ENCODE measurements at places on chromosomes 12 and 14.

- DNase-seq: no peak
Measured at GRCh38 chr12:128856035-128856790, 2.9 kb downstream of the GLT1D1 start.

- no peak for DNase-seq
Measured at GRCh38 chr12:117897372-117898161, 71.2 kb downstream of the KSR2 start.

DNA sequence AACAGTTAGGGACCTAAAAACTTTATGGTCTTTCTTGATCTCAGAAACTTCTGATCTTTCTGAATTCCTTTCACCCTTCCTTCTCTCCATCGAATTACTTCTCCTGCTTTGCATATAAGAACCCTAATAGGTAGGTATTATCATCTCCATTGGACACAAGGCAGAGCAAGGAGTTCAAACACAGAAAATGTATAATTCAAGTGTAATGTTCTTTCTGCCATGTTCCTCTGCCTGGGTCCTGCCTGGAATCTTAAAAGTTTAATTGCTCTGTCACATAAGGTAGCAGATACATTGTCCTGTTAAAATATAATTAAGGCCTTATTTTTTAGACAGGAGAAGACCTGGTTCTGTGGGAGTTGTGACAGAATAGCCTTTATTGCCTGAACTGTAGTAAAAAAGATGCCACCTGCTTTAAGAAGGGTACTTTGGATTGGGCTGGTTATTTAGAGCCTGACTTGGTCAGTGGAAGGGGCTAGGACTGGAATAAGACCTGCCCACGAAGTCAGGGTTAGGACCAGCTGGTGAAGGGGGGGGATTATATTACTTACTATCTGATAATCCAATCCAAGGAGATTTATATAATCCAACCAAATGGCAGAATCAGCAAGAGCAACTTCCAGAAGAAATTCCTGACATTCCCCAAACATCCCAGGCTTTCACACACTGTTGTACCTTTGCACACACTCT is 10.4 kb downstream of the G2E3 start:
- no peak for DNase-seq

GRCh38 chr14:76067536-76067935 is 82.0 kb downstream of the IFT43 start:
- DNase-seq: no peak

DNA sequence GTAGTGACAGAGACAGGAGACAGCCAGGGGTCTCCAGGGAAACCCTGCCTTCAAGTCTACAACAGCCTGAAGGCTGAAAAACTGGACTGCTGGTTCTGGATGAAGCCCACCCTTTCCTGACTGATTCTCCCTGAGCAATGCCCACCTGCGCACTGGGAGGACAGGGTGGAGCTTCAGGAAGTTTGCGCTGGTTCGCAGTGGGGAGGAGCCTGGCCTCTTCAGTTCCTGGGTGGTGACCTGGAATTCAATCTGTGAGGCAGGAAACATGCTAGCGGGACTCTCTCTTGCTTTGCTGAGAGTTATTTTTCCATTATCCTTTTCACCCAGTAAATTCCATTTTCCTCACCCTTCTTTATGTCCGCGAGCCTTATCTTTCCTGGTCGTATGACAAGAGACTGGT is 600.8 kb downstream of the TRHDE start:
- no peak for DNase-seq

- no peak for DNase-seq
Measured at GRCh38 chr12:95613021-95613420, 61.7 kb upstream of the USP44 start.

- DNase-seq: no peak
Measured at GRCh38 chr14:63200767-63201166, 3.5 kb upstream of the RHOJ start.

DNA sequence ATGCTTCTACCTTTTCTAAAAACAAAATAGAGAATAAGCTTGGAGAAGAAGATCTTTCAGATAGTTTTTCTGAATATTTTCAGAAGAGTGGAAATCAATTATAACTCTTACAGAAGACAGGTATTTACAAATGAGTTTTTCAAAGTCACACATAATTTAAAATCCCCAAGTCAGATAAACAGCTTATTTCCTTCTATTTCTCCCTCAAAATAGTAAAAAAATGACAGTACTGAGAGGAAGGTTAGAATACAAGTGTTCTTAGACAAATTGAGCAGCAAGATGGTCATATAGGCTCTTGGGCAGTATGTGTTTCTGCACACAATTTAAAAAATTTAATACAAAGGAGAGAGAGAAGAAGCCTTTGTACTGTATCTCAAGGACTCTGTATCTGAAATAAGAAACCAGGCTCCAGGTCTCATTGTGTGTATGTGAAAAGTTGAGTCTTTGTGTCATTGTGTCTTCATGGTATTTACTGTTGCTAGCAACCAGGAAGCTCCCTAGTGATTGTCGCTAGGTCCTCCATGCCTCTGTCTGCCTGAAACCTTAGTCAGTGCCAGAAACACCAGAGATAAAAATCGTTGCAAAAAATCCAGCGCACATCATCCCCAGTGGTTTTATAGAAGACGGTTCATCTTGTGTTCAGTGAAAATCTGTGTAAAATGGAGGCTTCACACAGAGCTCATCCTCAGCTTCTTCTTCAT is 12.9 kb upstream of the TUBA1A start:
- no peak for DNase-seq

- no peak for DNase-seq
Measured at GRCh38 chr14:92990456-92991430, 67.8 kb downstream of the CHGA start.

DNA sequence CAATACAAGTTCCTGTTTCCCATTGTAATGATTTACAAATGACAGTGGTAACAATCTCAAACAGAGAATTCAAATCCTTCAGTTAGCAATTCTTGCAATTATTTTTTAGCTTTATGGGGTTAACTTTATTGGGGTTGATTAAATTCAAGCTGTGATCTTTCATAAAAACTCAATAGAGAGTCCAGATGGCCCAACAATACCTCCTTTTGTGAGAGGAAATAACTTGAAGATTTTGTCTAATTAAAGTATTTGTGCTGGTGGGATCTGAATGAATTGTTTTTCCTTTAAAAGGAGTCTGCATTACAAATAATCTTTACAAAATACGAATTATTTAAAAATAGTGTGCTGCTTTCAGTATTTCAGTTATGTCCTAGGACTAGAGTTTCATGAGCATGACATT is 4.4 kb upstream of the ARHGAP5 start:
- no peak for DNase-seq

GRCh38 chr14:99752486-99753121 is 40.6 kb upstream of the EML1 start:
- no peak for DNase-seq

DNA sequence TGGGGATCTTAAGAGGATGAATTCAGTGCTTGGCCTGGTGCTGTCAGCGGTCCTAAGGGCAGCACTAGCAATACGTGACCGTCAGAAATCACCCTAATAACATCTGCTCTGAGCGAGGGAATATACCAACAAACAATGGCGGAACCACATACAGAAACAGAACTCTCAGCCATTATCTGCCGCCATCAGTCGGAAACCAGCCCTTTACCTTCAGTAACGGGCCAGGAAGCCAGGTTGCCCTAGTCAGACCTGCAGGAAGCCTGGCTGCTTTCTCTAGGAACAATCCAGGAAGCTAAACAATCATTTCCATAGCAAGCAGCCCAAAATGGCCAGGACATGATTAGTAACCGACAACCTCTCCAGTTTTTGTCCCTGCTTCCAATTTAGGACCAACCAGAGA is 5.6 kb downstream of the CDCA4 start:
- no peak for DNase-seq

DNA sequence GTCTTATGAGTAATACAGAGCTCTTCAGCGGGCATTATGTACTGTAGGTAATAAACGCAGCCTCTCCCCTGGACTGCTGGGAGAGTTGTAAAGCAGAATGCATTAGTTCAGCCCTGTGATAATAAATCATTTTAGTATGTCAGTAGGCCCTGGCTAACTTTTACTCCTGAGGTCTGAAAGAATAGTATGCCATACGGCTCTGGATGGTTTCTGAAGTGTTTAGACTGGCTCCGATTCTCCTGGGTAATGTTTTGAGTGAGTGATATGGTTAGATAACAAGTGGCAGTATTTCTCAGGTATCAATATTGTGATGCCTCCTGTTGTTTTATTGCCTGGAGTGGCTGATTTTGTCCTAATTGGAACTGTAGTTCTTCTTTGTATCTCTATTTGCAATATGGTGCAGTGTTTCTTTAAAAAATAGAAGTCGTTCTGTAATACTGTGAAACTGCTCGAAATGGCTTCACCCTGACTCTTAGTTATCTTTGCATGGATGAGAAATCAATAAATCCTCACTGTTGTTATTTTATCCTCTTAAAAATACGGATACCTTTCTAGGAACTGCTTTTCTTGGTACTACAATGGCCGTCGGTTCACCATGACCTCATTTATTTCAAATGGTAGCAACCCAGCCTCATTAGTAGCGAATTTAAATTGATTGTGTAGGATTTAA is 100.2 kb downstream of the PDZRN4 start:
- no peak for DNase-seq

GRCh38 chr14:72013721-72014345 is 81.6 kb downstream of the RGS6 start:
- DNase-seq: no peak

GRCh38 chr12:117393656-117394055 is 32.2 kb upstream of the NOS1 start:
- DNase-seq: no peak

DNA sequence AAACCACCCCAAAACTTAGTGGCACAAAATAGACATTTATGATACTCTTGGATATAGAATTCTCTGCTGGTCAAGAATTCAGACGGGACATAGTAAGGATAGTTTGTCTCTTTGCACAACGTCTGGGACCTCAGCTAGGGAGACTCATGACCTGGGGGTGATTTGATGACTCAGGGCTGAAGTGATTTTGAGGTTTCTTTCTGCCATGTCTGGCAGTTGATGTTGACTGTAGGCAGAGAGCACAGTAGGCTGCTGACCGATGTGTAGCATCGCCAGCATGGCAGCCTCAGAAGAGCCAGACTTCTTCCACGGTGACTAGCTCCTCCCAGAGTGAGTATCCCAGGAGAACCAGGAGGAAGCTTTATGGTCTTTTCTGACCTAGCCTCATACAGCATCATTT is 88.9 kb upstream of the FRMD6 start:
- no peak for DNase-seq

DNA sequence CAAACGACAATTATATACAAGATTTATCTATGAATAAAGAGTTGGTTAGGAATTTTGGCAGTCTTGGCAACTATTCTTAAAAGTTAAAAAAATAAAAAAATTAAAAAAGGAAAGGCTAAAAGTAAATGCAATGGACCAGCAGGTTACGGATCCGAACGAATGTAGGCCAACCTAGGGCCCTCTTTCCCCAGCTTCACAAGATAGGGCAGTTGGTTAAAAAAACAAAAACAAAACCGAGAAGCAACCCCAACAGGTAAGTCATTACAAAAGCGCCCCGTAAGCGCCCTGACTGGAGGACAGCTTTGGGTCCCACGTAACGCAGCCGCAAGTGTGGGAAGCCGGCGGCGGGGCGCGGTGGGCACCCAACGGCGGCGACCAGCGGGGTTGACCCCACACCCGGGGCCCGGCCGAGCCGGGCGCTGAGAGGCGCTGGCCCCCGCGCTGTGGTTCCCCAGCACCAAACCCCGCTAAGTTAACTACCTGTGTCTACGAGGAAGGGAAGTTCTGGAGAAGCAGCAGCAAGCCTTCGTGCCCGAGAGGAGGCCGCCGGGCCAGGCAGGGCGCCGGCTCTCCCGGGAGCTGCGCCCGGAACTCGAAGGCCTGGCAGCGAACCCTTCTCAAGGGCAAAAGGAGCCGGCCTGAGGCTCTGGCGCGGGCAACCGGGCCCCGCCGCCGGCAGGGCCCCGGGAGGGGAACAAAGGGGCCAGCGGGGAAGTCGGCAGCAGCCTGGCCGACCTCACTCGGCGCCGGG is 882 bp downstream of the HECTD1 start:
- DNase-seq: peak; percentile 38

- DNase-seq: no peak
Measured at GRCh38 chr12:59268295-59268809, 327.5 kb upstream of the SLC16A7 start.

GRCh38 chr12:47068539-47068938 is 10.9 kb upstream of the PCED1B start:
- DNase-seq: no peak

GRCh38 chr12:119964123-119964522 is 24.9 kb upstream of the BICDL1 start:
- DNase-seq: no peak

DNA sequence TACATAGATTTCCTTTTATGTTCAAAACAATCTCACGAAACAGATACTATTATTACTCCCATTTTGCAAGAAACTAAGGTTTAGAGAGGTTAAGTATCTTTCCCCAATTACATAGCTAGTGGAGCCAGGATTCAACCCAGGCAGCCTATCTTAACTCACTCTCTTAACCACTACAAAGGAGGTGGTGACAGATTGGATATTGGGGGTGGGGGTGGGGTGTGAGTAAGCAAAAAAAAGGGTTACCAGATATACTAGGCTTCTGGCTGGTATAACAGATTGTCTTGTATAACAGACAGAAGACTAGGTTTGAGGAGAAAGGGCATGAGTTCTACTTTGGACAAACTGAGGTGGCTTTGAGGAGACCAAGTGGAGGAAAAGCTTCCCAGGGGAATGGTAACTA is 2.1 kb downstream of the GMFB start:
- no peak for DNase-seq

DNA sequence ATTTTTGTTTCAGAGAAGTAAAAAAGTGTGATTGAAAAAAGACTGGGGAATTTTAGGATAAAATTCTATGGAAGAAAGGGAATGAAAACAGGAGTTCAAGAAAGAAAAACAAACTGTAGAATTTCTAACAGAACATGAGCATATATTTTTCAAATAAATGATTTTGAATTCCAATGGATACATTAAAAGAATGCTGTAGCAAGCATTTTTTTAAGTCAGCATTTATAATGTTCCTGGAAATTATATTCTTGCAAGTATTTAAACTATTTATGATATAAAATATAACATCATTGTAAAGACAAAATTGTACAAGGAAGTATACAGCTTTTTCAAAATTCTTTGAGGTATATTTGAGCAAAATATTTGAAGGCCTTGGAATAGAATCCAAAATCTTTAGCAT is 450.7 kb downstream of the AEBP2 start:
- DNase-seq: no peak

- no peak for DNase-seq
Measured at GRCh38 chr12:28824849-28825248, 324.2 kb upstream of the FAR2 start.

GRCh38 chr14:55704654-55705053 is 124.6 kb downstream of the KTN1 start:
- no peak for DNase-seq

DNA sequence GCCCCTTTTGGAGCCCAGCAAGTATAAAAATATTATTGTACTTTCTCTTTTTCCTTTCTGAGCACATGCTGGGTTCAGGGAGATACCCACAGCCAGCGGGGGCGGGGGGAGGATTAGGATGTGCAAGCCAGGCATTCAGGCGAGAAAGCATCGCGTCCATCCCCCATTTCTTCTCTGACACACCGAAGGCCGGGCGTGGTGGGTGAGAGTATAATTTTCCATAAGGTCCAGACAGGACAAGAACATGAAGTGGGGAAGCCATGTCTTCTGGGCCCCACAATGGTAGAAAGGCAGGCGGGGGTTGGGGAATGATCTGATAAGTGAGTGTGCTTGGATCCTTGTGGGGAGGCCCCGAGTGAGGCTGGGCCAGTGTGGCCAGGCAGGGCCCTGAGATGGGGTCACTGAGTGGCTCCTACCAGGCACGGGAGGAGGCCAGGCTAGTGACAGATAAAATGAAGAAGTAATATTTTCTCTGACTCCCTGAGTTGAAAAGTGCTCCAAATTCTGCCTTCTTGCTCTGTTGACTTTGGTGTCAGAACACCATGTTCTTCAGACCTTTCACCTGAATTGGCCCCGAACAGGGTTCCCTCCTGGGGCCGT is 10.7 kb upstream of the LRTM2 start:
- no peak for DNase-seq

- DNase-seq: no peak
Measured at GRCh38 chr12:10728091-10728490, 5.0 kb upstream of the YBX3 start.

Measured in CD4-positive, alpha-beta T cell treated with Interferon alpha-2 for 1 hour (primary cell).